ENCODE measurements at places on chromosomes 7 and 10.

DNA sequence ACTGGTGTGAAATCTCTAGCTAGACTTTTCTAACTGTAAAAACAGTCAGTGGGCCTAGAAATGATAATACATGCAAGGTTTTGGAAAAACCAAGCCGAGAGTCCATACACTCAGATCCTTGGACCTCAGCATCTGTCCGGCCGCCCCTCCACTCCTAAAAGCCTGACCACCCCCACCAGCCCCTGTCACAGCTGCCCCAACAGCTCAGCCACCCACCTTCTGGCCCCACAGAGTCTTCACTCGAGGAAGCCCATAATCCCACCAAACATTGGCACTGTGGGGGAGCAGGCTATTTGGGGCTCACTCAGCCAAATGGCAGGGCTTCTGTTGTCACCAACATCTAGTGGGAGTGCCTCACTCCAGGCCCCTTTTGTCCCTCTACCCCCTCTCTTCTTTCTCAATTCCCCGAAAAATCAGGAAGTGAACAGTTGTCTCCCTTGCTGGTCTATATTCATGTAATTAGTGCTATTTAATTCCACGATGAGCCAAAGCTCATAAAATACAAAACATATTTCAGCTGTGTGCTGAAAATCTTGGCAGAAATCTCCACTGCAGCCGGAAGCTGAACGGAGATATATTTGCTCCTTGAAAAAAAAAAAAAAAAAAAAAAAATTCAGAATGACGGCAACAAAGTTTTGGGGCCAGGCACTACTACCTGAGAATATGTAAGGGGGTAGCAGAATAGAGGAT lies 55.5 kb downstream of the PLXNA4 start:
- DNase-seq, result no peak

DNA sequence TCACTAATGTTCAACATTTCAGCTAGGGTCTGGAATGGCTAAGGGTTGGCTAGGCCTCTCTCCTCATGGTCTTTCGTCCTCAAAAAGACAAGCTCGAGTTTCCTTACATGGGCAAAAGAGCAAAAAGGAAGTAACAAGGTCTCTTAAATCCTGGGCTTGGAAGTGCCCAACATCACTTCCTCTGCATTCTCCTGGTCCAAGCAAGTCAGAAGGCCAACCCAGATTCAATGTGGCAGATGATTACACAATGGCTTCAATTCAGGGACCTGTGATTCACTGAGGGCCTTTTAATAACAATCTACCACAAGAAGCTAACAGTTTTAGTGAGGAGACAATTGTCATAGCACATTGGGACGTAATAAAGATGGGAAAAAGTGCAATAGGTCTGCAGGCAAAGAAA lies 4.4 kb upstream of the NUP205 start:
- no peak for DNase-seq

DNA sequence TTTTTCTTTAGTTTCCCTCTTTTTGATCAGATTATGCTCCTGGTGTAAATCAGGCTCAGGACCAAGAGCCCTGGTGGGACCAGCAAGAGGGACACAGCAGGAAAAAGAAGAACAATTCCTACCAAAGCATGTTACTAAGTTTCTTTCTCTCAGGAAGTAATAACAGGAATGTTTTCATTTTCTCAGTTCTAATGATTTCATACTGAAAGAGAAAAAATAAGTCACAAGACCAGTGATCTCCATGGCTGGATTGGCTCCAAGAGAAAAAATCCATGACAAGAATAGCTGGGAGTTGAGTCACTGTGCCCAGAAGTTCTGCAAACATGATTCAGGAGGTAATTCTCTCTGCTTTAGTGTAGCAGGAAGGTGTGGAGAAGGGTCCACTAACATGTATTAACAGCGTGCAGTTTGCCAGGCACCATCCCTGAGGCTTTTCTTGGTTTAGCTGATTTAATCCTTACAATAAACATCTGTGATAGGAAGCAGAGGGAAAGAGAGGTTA lies 23.8 kb upstream of the IFIT2 start:
- DNase-seq, result no peak

DNA sequence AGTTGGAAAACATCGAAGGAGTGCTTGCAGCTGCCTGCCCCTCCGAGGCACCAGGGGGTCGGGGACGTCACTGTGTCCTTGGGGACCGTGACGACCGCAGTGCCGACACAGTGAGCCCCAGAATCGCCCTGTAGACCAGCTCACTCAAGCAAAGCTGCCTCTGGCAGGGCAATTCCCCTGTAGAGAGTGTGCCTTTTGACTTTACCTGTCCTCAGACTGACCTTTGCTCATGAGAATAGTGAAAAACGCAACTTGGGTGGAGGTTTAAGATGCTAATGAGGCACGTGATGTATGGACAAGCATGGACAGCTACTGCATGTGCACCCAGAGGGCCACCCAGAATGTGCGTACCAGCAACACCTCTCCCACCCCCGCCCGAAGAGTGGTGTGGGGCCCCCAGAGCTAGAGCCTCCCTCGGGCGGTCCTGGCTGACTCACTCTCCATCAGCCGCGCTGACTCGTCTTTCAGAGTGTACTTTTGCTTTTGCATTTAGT lies 271.9 kb downstream of the ADARB2 start:
- DNase-seq, result peak; percentile 48

- no peak for DNase-seq
Measured at GRCh38 chr7:108329514-108329913, 126.7 kb downstream of the NRCAM start.

DNA sequence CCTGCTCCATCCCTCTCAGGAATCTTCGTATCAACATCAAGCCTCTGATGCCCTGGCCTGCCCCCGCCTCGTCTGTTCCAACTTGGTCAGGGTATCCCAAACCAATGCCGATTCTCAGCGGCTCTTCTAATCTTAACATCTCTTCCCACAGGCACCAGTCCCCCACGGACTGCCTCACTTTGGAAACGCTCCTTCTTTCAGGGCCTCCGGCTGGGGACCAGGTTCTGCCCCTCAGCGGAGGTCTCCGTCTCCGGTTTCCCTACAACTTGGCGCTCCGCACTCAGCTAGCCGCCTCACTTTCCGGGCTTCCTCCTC lies 488 bp downstream of the ABCF2 start:
- DNase-seq, result no peak

- no peak for DNase-seq
Measured at GRCh38 chr7:113331155-113331898, 213.0 kb upstream of the SMIM30 start.

- no peak for DNase-seq
Measured at GRCh38 chr10:103490986-103491314, 2.6 kb upstream of the NEURL1 start.

GRCh38 chr7:135377171-135377570 lies 132.7 kb downstream of the CNOT4 start:
- no peak for DNase-seq

DNA sequence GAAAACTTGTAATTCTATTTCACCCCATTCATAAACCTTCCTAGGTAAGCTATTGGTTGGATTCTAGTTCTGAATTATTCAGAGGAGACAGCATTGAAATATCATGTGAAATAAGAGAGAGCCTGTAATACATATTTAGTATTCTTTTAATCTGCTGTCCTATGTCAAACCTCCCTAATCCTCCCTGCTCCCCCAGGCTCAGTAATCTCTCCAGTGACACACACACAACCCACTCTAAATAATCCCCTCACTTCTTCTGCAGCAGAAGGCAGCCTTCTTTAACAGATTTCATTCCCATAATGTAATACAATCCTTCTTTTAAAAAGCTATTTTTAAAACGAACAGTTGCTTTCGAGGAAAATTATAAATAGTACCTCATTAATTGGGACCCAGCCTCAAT lies 639.7 kb upstream of the AUTS2 start:
- DNase-seq, result no peak

DNA sequence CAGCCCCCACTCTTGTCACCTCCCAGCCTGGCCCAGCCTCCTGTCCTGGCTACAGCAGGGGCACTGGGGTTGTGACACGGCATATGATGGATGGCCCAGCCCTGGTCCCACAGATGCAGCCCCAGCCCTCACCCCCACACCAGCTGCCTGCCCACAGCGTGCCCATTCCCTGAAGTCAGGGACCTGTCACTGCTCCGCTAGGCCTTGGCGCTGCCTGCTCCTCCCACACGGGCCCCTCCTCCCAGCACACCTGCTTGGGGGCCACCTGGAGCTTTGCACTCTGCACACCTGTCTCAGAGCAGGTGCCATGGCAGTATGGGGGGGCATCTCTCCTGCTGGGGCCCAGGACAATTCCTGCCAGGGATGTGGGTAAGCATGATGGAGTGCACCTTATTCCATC lies 3.5 kb downstream of the GCK start:
- DNase-seq, result no peak

- DNase-seq, result no peak
Measured at GRCh38 chr7:25253714-25254113, 25.4 kb upstream of the NPVF start.

GRCh38 chr7:125336326-125336725 lies 406.7 kb upstream of the POT1 start:
- DNase-seq, result no peak

- DNase-seq, result no peak
Measured at GRCh38 chr10:28300027-28300426, 2.8 kb downstream of the MPP7 start.

DNA sequence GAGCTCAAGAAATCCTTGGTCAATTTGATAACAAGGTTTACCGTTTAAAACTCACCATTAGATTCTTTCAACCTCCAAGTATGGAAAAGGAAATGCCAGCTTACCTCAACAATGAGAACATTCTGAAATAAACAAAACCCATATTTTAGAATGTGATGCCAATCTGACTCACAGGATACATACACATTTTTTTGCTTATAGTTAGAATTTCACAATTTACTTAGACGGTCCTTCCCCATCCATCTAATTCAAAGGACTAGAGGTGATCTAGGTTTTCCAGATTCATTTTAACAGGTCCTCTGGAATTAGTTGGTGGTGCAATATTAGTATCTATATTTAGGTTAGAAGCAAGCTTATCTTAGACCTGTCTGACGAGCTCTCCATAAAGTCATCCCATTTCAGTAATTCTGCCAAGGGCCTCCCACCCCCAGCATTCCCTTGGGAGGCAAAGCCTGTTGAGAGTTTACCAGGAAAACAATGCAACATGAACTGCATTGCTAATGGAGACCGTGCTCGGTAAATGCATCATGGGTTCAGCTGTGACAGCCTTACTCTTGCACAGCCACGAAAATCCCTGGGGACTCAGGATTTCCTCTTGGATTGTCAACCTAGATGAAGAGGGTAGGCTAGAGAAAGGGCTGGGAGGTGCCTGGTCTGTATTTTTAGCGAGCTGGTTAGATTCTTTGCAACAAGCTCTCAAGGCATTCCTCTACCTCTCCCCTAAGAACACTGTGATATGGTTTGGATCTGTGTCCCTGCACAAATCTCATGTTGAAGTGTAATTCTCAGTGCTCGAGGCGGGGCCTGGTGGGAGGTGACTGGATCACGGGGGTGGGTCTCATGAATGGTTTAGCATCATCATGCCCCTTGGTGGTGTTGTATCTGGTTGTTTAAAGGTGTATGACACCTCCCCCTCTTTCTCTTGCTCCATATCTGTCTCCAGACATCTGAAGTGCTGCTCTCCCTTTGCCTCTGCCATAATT lies 93.8 kb downstream of the PRTFDC1 start:
- no peak for DNase-seq

- no peak for DNase-seq
Measured at GRCh38 chr7:151540146-151540545, 20.5 kb upstream of the RHEB start.

GRCh38 chr7:35780070-35780469 lies 20.8 kb upstream of the SEPTIN7 start:
- DNase-seq, result no peak

- no peak for DNase-seq
Measured at GRCh38 chr7:71349682-71350481, 217.9 kb downstream of the GALNT17 start.

All from GM12865 (cell line).